NCI-H2171 (cell line): ENCODE measurements at places on chromosomes 12 and 14.

GRCh38 chr12:19440019-19440858 is 947 bp downstream of the AEBP2 start:
- DNase-seq = peak; percentile 15

- no peak for DNase-seq
Observed at GRCh38 chr12:132619386-132620112, 973 bp downstream of the P2RX2 start.

GRCh38 chr12:25876383-25877045 is 82.0 kb upstream of the RASSF8 start:
- no peak for DNase-seq

- no peak for DNase-seq
Observed at GRCh38 chr12:14828892-14829291, 14.4 kb downstream of the ART4 start.

- DNase-seq = no peak
Observed at GRCh38 chr12:58893495-58893894, 26.8 kb downstream of the LRIG3 start.

GRCh38 chr12:85309125-85309566 is 29.1 kb downstream of the ALX1 start:
- no peak for DNase-seq

DNA sequence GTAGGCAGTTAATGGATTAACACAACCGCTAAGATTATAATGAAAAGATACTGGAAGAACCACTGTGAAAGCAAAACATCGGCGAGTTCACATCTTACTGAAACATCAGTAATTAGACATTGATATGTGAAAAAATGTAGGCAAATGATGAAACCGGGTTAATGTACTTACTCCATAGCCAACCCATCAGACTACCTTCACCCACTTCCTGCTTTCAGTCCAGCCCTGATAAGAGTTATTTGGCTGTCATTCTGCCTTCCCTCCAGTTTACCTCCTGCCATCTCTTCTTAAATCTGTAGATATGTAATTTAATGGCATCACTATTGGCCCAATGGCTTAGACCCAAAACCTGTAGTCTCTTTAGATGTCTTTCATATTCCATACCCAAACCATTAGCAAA is 46.0 kb upstream of the LGR5 start:
- DNase-seq = no peak

GRCh38 chr12:75684678-75685616 is 173.5 kb upstream of the KRR1 start:
- peak; percentile 7 for DNase-seq

DNA sequence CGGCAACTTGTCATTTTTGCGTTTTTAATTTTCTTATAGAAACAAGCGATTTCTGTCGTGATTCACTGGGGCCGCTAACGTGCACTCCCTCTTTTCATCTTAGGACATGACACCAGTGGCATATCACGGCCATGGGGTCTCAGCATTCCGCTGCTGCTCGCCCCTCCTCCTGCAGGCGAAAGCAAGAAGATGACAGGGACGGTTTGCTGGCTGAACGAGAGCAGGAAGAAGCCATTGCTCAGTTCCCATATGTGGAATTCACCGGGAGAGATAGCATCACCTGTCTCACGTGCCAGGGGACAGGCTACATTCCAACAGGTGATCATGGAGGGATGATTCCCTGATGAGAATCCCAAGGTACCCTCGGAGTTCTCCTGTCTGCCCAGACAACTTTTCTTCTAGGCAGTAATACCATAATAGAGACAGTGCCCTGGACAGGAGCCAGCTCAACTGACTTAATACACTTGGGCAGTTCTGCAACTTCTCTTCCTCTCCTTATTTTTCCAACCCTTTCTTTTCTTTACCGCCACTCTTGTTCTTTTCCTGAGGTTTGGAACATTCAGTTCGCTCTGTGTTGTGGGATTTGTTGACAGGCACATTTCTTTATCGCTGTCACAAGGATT is 821 bp downstream of the TMEM106C start:
- no peak for DNase-seq

DNA sequence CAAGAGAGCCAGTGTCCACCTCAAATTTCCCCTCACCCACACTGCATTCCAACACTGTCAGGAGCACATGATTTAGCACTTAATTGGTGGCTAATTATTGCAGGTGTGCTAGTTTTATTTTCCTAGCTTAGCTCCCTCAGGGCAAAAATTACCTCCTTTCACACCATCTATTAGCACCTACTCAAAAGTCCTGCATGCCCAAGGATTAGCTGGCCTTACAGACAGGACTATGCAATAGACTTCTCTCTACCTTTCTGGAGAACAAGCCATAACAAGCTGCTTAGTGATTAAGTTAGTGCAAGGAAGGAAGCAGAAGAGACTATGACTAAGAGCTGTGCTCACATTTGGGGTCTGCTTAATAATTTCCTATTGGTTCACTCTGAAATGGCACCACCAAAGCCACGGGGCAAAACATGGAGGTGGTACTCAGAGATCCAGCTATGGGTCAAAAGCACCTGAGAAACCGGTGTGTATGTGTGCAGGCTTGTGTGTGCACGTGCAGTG is 69.5 kb downstream of the STON2 start:
- DNase-seq = no peak

DNA sequence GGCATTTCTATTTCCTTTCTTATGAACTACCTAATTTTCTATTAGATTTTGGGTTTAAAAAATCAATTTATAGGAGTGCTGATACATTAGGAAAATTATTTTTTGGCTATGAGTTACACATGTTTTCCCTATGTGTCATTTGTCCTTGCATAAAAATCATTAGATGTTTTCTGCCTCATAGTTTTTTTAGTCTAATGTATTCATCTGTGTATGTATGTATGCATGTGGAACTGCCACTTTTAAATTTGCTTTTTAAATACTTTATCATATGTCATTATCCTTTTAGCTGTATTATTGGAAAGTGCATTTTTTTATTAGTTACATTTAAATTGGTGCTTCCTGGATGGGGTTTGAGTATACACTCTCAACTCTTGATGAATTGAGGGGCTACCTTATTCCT is 78.7 kb upstream of the CEP83 start:
- no peak for DNase-seq

DNA sequence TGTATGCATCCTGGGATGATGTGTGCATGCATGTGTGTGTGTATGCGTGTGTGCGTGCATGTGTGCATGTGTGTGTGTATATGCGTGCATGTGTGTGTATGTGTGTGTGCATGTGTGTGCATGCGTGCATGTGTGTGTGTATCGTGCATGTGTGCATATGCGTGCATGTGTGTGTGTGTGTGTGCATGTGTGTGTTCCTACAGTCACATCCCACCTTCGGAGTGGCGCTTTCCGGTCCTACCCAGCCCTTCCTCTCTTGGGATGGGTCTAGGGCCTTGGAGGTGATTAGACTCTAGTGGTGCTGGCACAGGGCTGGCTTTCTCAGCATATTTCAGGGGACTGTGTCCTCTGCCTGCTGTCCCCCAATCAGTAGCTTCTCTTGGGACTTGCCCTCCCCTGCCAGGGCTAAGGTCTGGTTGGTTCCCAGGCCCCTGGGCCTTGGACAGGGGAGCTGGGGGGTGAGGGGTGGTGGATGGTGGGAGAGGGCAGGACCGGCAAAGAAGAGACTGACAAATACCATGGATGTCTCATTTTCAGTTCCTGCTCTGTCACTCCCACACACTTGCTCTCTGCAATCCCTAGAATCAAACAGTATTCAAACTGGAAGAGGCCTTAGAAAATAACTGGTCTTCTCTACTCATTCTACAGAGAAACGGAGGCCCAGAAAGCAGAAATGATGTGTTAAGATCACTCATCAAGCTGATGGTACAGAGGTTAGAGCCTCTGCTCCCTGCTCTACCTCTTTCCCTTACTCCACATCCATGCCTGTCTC is 21.9 kb upstream of the FAIM2 start:
- no peak for DNase-seq

DNA sequence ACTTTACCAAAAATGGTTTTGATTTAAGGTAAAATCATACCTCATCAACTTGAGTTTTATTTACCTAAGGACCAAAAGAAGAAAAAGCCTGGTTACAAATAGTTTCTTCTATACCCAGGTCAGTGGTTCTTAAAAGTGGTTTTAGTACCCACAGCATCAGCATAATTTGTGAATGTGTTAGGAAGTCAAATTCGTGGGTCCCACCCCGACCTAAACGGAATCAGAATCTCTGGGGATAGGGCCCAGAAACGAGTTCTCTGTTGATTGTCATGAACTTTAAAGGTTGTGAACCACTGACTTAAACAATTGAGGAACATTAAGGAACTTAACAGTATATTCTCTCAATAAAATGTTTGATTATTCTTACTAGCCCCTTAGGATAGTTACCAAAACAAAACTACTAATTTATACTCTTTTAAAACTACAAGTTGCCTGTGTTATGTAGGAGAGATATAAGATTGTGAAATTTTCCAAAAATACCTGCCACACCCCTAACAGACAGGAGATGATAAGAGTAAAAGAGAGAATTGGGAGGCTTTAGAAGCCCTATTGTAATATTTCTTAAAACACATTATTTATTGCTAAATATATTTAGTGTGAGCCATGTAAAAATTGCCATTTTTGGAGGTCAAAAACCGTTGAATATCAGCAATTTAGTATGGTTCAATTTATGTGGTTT is 669 bp upstream of the SLC25A21 start:
- no peak for DNase-seq

GRCh38 chr14:37745657-37746056 is 150.2 kb downstream of the TTC6 start:
- DNase-seq = no peak

- no peak for DNase-seq
Observed at GRCh38 chr12:108653082-108653516, 19.4 kb upstream of the SELPLG start.

- DNase-seq = no peak
Observed at GRCh38 chr12:104863296-104863948, 94.7 kb downstream of the SLC41A2 start.

DNA sequence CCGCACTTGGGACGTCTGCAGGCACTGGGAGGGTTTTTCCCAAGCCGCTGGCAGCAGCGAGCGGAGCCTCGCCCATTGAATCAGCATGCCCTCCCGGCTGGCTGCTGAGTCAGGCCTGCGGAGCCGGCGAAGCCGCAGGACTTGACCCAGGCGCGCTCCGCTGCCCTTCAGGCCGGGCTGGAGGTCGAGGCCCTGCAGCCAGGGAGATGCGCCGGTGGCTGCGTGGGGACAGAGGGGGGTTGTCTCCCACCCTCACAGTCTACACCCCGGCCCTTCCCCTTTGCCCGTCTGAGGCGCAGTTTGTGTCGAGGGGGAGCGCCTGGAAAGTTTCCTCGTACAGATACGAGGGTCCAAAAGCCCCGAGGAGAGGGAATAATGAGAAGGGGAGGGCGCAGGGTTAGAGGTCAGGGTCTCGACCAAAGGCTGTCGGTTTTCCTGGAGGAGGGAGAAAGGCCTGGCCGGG is 759 bp upstream of the KLC1 start:
- no peak for DNase-seq

DNA sequence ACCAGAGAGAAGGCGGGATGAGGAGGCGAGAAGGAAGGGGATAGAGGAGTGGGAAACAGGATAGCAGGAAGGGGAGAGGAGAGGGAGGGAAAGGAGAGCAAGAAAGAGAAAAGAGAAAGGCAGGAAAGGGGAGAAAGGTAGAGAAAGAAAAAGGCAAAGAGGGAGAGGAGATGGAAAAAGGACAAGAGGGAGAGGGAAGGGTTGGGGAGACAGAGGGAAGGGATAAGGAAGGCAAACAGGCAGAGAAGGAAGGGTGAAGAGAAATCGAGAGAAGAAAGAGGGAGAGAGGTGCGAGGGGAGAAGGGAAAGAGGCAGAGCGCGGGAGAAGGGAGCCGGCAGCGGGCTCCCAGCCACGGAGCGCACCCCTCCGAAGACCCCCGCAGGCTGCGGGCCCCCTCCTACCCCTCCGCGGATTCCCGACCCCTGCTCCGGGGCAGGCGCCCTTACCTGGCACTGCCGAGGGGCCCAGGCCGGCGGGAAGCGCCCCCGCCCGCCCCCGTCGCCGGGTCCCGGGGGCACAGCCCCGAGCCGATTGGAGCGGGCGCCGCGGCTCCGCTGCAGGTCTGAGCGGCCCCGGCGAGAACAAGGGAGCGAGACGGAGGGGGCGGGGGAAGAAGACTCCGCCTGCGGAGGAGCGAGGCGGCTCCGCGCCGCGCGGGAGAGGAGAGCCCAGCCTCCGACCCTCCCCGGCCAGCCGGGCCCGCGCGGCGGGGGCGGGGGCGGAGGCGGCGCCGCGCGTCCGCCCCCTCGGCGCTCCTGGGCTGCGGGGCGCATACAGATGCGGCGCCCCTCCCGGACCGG is at the start of gene CDH24:
Gene CDH24 (minus strand): TSS at position 565 of the 801 bp plus-strand sequence. CDS start 1,787 bp downstream, outside the sequence.
- no peak for DNase-seq

DNA sequence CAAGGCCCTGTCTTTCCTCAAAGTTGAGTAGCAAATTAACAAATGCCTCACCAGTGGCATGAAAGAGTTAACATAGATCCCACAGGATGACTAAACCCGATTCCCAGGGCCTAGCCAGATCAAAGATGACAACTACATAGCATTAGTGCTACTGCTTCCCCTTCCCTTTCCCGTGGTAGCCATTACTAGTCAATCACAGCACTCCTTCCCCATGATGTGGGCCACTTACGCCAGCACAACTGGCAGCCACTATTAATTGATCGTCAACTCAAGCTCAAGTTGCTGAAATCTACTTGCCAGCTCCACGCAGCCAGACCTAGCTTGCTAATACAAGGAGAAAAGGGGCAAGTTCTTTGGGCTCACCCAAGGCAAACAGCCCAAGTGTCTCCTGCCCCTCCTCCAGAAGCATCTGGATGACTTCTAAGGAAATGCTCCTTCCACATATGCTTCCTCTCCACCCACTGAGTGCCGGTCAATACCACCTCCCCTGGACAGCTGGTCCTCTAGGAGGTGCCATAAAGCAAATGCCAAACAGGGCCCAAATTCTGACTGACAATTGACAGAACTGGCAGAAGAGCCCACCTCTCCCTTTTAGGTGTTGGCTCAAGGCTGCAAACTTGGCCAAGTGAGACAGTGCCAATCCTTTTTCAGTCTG is 72.6 kb downstream of the NUAK1 start:
- no peak for DNase-seq

DNA sequence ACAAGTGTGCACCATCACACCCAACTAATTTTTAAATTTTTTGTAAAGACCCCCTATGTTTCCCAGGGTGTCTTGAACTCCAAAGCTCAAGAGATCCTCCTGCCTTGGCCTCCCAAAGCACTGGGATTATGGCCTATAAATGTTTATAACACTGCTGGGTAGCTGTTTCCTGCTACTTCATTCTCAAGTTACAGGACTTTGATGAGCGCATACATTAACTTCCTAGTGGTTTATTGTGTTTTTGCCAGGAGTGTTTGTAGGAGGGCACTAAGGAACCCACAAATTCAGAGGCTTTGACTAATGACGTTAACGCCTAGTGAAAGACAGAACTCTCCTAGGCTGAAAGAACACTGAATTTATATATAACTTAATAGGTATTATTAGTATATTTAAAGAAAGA is 15.2 kb upstream of the NAA30 start:
- no peak for DNase-seq
